Osteoblast (primary cell): ENCODE measurements at places on chromosomes 7 and 10. TPM values are rescaled to one million over a fixed set of nuclear protein-coding genes. Genes with fewer than 3 reads are reported as not detected.

EIF3B gene
- total RNA-seq = 151 and 176 TPM in 2 replicates

DNA sequence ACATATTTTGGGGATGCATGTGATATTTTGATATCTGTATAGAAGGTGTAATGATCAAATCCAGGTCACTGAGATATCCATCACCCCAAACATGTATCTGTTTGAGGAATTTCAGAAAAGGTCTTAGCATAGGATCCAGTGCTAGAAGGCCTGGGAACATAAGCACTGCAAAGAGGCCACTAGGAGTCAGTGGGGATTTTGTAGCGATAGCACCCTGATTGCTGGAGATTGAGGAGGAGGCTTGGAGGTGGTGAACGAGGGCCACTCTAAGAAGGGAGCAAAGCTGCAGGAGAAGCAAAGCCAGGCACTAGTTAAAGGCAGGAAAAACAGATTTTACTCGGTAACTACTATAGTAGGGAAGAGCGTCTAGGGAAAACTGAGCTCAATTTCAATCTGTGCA is 324.0 kb downstream of the LHFPL3 start:
- H3K27ac ChIP-seq = no peak overlapping the region
- no peak for DNase-seq
- H3K4me3 ChIP-seq = no peak overlapping the region
- no peaks in the 10 kb centered on the region for H3K36me3 ChIP-seq
- no peaks in the 10 kb centered on the region for H3K27me3 ChIP-seq

GRCh38 chr7:95609277-95609971 is 13.1 kb upstream of the PDK4 start:
- H3K36me3 ChIP-seq = no peaks in the 10 kb centered on the region
- peak overlapping the region; percentile 76 for H3K27ac ChIP-seq
- H3K27me3 ChIP-seq = no peaks in the 10 kb centered on the region
- no peak for DNase-seq
- peaks cover 28% of the 10 kb centered on the region for H3K4me1 ChIP-seq

- no peaks in the 10 kb centered on the region for H3K4me1 ChIP-seq
- H3K27me3 ChIP-seq = no peaks in the 10 kb centered on the region
- H3K27ac ChIP-seq = no peak overlapping the region
- no peak for DNase-seq
Observed at GRCh38 chr7:4097001-4097609, 585.0 kb upstream of the FOXK1 start.

- H3K4me3 ChIP-seq = peak overlapping the region; percentile 97
- H3K27ac ChIP-seq = peak overlapping the region; percentile 72
- peaks cover 19% of the 10 kb centered on the region for H3K4me1 ChIP-seq
- H3K27me3 ChIP-seq = no peaks in the 10 kb centered on the region
- no peak for DNase-seq
- no peaks in the 10 kb centered on the region for H3K36me3 ChIP-seq
Observed at GRCh38 chr10:118753331-118754228, 1.2 kb downstream of the CACUL1 start.

DNA sequence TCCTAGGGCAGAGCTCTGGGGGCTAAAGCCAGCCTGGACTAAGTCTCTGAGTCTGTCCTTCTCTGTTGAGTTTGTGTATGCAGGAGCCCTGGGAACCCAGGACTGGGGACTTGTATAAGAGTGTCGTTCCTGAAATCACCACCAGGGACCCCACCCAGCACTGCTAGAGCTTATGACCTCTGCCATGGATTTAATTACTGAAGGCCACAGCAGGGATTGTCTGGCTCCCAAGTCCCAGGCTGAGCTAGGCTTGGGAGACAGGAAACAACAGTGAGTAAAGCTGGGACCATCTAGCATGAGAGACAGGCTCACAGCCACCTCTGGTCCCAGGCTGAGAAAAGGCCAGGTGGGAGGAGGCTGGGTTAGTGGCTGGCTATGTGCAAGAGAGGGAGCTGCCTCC is 1.4 kb upstream of the TSPAN15 start:
- no peak overlapping the region for H3K4me3 ChIP-seq
- H3K27me3 ChIP-seq = peaks cover 10% of the 10 kb centered on the region
- no peak overlapping the region for H3K27ac ChIP-seq
- DNase-seq = no peak
- no peaks in the 10 kb centered on the region for H3K36me3 ChIP-seq

DNA sequence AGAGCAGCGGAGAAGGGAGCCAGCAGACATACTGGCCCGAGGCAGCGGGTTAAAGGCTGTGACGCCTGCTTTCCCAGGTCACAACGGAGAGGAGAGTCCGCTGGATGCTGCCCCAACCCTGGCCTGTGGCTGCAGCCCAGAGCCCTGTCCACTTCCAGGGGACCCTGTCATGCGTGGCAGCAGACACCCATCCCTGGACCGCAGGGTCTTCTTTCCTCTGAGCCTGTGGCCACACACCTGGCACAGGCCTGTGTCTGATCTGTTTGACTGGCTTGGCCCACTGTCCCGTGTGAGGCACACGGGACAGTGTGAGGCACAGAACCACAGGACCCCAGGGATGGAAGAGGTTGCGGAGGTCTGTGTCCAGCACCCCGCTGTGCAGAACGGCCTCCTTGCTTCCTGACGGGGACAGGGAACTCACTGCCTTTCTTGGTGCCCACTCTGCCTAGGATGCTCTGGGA is 42.4 kb downstream of the INSIG1 start:
- H3K27me3 ChIP-seq = peaks cover 22% of the 10 kb centered on the region
- DNase-seq = peak; percentile 57
- no peak overlapping the region for H3K4me3 ChIP-seq
- no peaks in the 10 kb centered on the region for H3K4me1 ChIP-seq
- H3K36me3 ChIP-seq = no peaks in the 10 kb centered on the region
